CD4-positive, alpha-beta T cell treated with Interleukin-12 subunit alpha and Interleukin-12 subunit beta, for 1 hour (primary cell): ENCODE measurements at places on chromosomes 3 and 15.

DNA sequence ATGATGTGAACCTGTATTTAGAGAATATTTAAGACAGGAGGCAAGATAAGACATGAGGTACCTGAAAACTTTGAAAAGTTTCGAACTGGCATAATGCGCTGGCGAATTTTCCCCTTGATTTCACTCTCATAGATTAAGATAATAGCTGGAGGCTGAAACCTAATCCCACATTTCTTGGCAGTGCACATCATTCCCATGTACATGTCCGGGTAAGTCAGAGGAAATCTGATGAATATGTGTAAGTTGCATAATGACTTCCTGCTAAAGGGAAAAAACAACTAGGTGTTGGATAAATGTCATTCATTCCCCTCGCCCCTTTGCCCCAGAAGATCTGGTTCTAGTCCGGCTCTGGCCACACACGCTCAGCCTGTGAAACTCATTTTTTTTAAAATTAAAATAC lies 3.6 kb downstream of the CEP19 start:
- no peak for DNase-seq

GRCh38 chr15:64948916-64949315 lies 37.2 kb downstream of the ANKDD1A start:
- DNase-seq: no peak

- DNase-seq: no peak
Measured at GRCh38 chr3:55416331-55416821, 70.7 kb downstream of the WNT5A start.

DNA sequence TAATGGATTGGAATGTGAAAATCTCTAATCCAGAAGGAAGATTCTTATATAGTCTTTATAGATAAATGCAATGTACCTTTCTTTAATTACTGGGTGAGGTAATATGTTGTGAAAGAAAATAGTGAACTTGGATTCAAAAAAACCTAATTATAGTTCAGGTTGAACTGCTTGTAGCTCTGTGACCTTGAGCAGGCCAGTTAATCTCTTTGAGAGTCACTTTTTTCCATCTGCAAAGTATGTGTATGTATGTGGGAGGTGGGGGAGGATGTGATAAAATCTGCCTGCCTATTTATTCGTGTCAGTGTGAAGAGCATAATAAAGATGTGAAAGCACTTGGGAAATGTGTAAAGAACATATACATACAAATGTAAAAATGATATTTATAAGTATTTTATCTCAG lies 34.4 kb downstream of the GLCE start:
- DNase-seq: no peak

DNA sequence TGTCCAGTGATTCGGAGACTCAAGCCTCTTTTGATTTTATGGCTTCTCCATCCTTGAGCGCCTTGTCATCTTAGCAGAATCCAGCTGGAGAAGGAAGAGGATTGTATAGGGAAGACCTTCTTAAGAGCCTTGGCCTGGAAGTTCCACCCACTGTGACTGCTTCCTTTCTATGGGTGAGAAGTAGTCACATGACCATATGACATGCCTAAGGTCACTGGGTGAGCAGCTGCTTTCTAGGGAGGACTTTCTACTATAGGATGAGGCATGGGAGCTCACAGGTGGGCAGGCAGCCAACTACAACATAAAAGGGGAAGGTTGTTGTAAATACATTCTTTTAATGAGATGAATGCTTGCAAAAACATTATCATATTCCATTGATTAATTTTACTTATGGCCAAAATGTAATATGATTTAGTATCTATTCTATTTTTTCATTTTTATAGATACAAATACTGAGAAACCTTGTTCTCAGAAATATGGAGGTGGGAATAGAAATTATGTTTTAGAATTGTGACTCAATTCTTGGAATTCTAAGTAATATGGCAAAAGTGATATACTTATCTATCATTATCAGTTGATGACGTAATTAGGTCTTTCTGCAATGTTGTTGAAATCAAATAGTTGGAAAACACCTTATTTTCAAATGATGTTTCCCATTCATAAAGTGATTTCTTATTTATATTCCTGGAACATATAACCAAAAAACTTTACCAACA lies 53.6 kb upstream of the MINAR1 start:
- DNase-seq: no peak

- DNase-seq: no peak
Measured at GRCh38 chr3:60514085-60514649, 737.1 kb downstream of the FHIT start.

- no peak for DNase-seq
Measured at GRCh38 chr3:126212620-126213378, 32.4 kb upstream of the ALDH1L1 start.

- no peak for DNase-seq
Measured at GRCh38 chr15:89441295-89441812, 55.0 kb downstream of the RHCG start.

GRCh38 chr15:74790080-74790916 lies 8.4 kb downstream of the CSK start:
- no peak for DNase-seq

GRCh38 chr3:71281280-71281679 lies 302.2 kb downstream of the FOXP1 start:
- no peak for DNase-seq

- DNase-seq: no peak
Measured at GRCh38 chr3:125959317-125960065, 9.5 kb upstream of the ROPN1B start.

GRCh38 chr15:40055576-40056293 lies 16.8 kb upstream of the SRP14 start:
- no peak for DNase-seq

DNA sequence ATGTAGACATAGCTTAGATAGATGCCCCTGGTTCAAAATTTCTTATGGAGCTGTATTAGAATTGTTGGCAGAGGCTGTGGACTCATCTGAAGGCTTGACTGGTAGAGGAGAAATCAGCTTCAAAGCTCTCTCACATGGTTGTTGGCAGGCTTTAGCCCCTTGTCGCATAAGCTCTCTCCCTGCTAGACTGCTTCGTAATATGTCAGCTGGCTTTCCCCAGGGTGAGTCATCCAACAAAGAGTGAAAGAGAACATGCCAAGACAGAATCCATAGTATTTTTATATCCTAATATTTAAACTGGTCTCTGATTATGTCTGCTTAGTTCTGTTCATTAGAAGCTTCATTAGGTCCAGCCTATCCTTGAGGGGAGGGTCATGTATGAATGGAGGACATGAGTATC lies 427.4 kb upstream of the NAALADL2 start:
- DNase-seq: no peak

DNA sequence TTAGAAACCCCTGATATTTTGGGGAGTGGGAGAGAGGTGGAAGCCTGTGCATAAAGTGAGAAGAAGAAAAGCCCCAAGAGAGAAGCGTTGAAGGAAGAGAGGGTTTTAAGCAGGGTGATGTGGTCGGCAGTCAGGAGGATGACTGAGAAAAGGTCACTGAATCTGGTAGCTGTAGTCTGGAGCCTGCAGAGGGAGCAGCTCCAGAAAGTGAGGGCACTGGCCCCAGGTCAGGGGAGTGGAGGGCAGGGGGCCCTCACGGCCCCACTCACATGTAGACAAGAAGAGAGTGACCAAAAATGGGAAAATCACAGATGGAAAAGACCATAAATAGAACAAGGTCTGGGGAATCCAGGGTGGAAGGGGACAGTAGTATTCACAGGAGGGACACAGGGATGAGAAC lies 105.5 kb downstream of the RYK start:
- no peak for DNase-seq

DNA sequence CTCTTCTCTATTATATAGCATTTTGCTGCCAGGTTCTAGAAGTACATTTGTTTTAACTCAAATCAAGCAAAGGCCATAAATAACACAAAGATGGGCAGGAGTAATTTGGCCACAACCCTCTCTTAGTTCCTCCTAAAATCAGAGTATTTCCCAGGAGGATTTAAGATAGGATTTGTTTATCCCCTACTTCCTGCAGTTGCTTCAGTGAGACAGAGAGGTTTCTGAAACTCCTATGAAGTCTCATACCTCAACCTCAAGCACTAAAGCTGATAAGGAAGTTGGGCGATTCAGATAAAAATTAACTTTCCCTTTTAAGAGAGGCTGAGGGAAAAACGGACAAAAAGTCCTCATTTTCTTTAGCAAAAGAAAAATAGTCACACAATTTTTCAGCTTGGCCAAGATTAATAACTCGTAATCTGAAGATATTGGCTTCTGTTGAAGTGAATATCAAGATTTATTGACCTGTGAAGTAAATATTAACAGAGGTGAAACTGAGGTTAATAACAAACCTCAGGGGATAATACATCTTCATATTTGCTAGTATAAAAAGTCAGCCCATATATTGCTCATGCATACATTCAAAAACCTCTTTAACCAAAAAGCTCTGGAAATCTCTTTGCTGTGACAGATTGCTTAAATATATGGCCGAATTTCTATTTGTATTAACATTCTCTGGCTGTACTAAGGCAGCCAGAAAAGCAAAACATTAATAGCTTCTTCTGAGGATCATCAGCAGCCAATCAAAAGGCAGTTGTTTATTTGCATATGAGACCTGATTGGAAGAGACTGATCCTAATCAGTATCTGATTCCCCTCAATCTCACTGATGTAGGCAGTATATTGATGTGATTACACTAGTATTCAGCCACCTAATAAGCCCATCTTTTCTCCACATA lies 90.6 kb upstream of the GADL1 start:
- DNase-seq: no peak

DNA sequence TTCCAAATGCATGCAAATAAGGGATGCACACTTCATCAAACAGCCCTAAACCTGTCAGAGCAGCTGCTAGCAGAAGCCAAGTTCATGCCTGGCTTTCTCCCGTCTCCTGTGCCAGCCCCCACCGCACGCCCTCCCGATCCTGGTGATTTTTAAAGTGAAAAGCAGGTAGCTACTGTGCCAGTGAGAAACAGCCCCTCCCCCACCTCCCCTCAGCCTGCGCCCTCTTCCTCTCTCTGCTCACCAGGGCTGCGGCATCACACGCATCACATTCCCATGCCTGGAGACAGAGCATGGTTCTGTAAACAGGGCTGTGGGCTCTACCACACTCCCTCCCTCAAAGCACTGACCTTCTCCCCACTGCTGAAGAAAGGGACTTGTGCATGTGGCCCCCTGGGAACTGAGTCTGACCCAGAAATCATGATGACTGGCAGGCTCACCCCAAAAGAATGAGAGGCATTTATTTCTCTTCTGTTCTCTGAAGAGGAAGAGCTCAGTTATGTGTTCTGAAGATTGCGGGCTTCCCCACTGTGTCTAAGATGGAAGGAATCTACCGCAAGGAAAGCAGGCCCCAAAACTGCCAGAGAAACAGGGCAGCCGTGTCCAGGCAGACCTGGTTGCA lies 14.5 kb upstream of the SLC6A1 start:
- no peak for DNase-seq

DNA sequence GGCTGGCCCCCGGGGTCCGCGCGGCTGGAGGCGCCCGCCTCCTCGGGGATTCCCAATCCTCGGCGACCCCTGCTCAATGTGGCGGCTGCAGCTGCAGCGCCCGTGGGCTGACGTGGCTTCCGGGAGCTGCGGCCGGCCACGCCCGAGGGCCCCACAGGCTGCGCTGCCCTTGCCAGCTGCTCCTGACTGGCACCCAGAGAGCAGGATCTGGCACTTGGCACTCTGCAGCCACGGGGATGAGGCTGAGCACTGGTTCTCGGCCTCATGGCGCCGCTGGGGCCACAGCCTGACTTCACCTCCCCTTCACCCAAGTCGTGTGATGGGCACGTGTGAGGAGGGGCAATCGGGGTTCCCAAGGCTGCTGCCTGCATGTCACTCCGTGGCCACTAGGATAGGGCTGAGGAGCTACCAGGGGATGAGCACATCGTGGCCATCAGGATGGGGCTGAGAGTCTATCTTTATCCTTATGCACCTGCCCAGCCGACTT lies 267.8 kb upstream of the FRG2C start:
- DNase-seq: no peak

DNA sequence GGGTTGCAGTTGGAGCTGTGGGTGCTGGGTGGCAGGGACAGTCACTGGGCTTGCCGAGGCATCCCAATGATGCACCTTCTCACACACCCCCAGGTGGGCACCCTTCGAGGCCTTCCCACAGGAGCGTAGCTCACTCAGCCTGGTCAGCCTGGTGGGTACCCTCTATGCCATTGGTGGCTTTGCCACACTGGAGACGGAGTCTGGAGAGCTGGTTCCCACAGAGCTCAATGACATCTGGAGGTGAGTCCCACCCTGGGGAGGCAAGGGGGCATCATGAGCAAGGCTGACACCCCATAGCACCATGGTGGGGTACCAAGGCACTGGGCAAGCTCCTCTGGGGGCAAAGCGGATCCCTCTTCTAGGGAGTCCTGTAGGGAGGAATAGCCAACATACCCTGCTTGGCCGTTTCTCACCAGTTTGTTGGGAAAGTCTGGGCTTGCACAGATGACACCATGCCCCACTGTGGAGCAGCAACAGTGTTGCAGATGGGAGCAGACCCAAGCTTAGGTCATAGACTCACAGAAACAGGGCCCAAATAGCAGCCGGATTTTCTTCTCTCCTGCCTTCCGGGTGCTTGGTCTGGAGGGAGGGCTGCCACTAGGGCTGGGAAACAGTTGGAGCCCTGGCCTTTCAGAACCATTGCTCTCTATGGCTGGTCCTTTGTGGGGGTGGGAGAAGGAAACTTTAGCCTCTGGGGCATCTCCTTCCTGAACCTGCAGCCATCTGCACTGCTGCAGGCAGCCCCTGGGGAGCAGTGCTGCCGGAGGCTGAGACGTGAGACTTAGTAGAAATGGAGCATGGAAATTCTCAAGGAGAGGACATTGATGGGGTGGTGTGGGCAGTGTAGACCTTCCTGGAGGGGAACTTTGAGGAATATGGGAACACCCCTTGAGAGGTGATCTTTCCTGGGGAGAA lies 5.7 kb downstream of the KLHL40 start:
- no peak for DNase-seq

- no peak for DNase-seq
Measured at GRCh38 chr3:183912895-183913579, 28.4 kb upstream of the PARL start.
